GM13976 (cell line): ENCODE measurements at places on chromosomes 5 and 9.
A peak's percentile ranks its signal among the peaks of the same experiment; 100 is the strongest.

DNA sequence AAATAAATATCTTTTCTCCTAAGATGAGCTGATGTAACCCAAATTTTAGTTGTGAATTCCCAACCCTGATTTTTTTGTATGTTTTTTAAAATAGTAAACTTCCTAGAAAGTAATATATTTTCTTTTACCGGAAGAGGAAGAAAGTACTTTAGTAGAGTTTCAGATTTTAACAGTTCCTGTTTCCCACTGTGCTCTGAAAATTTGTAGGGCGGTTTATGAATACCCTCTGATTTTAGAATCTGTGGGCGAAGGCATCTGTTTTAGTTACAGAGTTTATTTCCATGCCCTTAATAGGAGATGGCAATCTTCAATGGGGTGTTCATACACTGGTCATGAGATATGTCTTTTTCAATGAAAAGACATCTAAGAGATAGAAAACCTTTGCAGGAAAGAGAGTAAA lies 3.7 kb upstream of the HOMER1 start:
- no peak for DNase-seq

DNA sequence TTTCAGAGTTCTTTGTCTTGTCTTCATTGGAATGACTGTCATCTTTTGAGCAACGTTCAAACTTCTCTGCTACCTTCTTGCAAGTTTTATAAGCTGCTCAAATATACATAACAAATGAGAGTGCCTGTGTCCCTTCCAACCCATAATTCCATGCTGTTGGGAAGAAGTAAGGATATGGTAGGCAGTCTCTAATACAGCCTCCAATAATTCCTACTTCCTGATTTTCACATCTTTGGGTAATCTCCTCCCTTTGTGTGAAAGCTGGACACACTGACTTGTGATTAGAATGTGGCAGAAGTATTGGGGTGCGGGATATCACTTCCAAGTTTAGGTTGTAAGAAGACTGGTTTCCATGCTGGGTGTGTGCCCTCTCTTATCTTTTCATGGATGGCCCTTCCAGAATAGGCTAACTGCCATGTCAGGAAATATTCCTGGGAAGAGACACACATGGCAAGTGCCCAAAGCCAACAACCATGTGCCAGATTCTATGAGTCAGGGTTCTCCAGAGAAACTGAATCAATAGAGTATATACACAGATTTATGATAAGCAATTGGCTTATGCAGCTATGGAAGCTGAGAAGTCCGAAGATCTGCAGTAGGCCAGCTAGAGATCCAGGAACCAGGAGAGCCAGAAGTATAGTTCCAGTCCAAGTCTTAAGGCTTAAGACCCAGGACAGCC lies 531.3 kb downstream of the NTRK2 start:
- DNase-seq: no peak

DNA sequence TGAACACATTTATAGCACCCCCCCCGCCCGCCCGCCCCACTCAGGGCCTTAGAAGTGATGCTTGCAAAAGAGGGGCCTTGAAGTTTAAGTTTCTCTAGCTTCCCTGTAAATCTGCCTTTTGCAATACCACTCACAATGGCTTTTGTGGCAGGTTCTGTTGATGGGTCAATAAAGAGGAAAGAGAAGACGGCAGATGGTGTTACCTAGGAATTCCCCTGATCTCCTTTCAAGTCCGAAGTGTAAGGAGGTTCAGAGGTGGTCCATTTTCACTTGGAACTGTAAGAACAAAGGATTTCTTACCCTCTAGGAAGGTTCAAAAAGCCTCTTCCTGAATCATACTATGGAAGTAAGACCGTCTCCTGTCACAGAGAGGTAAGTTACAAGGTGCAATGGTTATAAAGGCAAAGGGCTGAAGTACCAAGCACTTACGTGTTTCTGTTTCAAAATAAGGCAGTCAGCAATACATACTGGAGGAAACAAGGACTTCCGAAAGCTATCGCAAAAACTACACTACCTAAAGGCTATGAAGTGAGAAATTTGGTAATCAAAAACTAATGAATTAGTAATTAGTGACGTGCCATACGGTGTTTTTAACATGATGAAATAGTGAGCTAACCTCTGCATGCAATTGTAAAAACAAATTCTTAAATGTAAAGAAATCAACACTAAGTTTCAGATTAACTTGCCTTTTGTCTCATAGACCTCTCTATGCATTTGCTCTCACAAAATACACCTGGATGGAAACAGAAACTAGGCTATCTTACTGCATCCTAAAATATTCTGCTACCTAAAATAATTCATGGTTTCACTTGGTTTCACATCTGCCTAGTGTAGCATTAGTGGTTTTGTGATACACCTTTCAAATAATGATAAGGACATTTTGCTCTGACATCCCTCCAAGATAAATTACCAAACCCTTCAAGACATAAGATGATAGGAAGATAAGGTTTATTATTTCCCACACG lies 589.4 kb upstream of the FAM174A start:
- no peak for DNase-seq

GRCh38 chr5:134328619-134329018 lies 38.4 kb downstream of the CDKL3 start:
- no peak for DNase-seq

DNA sequence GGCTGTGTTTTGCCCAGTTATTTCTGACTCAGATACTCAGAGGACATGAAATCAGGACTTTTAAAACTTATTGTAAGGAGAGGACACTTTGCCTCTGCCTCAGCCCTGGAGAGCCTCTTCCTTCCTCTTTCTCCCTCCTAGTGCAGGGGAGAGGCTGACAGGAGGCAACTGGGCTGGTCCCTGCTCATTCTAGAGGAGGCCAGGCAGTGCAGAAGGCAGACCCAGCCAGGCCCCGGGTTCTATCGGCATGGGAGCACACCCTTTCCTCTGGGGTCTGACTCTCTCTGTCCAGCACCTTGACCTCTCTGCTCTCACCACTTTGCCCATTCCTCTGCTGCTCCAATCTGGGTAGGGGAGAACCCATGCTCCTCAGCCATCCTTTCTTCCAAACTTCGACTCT lies 16.0 kb upstream of the SMIM32 start:
- no peak for DNase-seq

DNA sequence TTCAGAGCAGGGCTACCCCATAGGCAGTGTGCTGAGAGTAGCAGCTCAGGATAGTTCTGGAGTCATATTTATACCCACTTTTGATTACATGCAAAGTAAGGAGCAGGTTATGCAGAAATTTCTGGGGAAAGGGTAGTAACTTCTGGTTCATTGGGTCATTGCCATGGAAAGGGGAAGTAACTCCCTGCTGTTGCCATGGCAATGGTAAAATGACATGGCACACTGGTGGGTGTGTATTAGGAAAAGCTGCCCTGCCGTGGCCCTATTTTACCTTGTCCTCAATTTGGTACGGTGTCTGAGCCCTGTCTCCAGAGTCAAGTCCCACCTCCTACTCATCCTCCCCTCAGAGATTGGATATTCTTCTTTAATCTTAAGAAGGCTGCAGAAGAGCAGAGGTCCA lies 526.7 kb upstream of the TYRP1 start:
- DNase-seq: no peak

DNA sequence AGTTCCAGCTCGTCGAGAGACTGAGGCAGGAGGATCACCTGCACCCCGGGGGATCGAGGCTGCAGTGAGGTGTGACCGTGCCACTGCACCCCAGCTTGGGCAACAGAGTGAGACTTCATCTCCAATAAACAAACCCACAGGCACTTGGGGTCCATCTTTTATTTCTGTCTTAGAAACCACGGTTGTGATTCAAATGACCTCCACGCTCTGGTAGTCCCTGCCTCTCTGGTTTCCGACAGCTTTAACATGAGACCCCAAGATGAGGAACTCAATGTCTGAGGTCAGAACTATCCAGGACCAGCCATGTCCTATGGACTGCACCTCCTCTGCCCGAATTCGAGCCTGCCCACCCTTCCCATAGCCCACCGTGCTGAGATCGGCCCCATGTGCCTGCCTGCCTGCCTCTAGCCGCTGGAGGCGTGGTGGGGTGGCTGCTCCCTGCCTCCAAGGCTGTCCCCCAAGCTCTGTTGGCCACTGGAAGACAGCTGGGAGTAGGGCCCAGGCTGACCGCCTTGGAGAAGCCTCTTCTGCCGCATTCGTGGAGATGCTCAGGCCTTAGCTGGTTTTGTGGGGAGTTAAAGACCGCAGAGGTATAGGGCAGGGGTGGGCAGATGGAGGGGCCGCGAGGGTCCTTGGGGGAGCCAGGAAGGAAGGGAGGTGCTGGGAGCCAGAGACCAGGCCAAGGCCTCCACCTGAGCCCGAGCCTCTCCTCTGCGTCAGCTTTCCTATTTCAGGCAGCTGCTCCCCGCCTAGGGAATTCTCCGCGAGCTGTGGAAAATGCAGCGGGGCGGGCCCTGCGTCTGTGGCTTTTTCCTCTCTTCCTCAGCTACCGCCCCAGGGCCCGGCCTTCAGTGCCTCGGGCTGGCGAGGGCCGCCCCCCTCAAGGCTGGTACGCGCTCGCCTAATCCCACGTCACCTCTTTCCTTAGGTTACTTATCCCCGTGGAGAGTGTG lies 6.9 kb upstream of the WDR5 start:
- no peak for DNase-seq

GRCh38 chr5:51380603-51381207 lies 2.5 kb upstream of the ISL1 start:
- no peak for DNase-seq

- DNase-seq: no peak
Measured at GRCh38 chr5:111752426-111752965, 4.5 kb downstream of the NREP start.

DNA sequence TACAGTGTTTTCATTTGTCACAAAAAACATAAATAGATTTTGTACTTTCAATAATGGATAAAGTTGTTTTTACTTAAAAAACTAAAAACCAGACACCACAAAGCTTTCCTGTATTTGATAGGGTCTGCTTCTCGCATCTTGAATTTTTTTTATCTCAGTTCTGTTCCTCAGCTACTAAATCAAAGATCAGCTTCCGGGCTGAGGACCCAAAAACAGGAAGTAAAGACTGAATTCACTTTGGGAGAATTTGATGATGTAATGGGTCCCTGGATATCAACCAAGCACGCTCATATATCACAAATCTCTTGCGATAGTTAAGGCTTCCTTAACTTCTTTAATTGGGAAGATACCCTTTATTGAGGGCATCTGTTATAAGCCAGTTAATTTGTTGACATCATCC lies 24.1 kb downstream of the ITK start:
- DNase-seq: no peak

GRCh38 chr5:432201-432927 lies 10.6 kb upstream of the EXOC3 start:
- no peak for DNase-seq

GRCh38 chr9:101530076-101530711 lies 3.5 kb upstream of the RNF20 start:
- DNase-seq: peak; percentile 64

DNA sequence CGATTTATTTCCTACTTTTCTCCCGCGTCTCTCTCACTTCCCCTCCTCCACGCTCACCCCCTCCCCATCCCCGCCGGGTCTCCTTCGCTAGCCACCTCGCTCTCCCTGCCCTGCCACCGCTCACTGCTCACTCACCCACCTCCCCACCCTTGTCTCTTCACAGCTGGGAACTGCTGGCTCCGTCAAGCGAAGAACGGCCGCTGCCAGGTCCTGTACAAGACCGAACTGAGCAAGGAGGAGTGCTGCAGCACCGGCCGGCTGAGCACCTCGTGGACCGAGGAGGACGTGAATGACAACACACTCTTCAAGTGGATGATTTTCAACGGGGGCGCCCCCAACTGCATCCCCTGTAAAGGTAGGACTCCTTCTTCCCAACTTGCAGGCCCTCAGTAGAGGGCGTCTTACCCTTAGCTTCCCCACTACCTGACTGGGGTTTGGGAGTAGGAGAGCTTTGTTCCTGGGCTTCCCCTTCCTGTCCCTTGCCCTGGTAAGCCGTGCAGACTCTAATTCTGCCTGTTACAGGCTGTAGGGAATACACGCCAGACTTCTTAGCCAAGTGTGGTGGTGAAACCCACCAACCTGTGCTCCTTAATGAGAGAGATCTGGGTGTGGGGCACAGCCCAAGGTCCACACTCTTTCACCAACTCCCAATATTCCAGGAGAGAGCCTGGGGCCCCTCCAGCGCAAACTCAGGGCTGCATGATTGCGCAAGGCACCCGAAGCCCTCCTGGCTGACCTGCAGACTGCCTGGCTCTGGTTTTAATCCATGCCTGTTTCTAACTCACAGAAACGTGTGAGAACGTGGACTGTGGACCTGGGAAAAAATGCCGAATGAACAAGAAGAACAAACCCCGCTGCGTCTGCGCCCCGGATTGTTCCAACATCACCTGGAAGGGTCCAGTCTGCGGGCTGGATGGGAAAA lies 2.5 kb downstream of the FST start:
- peak; percentile 48 for DNase-seq

DNA sequence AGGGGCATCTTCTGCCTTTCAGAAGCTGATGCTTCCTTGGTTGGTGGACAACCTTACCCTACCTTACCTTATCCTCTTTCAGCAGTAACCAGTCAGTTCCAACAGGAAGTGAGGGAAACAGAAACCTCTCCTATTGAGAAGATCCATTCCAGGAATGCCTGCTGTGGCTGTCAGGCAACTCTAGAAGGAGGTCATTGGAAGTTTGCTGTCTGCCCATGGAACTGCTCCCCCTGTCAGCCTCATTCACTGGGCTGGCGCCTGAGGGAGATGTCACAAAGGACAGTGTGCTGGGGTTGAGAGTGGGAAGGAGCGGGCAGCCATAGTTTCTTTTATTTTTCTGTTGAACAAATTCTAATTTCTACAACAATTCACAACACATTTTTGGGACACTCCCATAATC lies 54.7 kb downstream of the IRX1 start:
- no peak for DNase-seq

GRCh38 chr9:112443200-112443599 lies 43.4 kb upstream of the KIAA1958 start:
- no peak for DNase-seq

GRCh38 chr5:171355302-171355724 lies 32.3 kb upstream of the NPM1 start:
- DNase-seq: peak; percentile 59

DNA sequence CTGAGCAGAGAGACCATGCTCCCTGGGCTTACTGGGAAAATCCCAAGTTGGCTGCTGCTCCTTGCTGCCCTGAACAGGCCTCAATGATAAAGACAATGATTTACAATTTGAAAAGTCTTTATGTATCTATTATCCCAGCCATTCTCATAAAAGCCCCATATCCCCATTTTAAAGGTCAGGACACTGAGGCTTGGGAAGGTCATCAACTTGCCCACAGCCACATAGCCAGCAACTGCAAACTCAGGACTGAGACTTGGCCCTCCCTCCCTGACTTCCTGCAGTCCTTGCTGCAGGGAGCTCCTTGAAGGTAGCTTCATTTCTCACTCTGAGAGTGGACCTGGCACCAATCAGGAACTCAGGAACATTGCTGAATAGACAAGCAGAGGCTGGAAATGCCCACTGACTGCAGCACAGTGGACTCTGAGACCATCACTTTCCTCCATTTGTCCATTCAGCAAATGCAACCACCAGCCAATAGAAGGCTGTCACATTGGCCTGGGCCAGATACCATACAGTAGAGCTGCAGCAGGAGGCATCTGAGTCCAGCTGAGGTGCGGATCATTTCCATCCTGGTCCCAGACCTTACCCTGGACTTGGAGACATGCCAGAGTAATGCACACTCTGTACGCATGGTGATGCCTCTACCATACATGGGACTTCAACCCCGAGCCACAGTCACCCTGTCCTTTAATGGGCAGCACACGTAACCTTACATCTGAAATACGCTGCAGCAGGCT lies 18.3 kb downstream of the TNIP1 start:
- no peak for DNase-seq
